ENCODE measurements at places on chromosomes 12 and 14.

- DNase-seq = peak; percentile 26
These were observed 46.1 kb upstream of the PTPRO start for GRCh38 chr12:15276088-15276698.

DNA sequence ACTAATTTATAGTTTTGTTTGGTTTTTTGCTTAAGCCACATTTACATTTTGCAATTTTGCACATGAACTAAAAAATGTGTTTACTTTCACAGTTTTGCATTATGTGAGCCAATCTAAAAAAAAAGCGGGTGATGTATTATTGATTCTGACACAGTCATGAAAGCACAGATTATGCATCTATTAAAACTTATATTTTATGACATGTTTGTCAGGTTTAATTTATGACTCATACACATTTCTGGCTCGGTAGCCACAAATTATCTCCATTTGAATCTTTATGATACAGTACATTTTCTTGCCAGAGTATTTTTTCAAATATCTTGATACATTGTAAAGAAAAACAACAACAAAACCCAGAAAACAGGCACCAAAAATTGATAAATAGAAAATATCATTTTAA, 280.4 kb upstream of the GRIP1 start:
- no peak for DNase-seq

GRCh38 chr14:55556929-55557623, 22.9 kb upstream of the KTN1 start:
- DNase-seq = no peak

DNA sequence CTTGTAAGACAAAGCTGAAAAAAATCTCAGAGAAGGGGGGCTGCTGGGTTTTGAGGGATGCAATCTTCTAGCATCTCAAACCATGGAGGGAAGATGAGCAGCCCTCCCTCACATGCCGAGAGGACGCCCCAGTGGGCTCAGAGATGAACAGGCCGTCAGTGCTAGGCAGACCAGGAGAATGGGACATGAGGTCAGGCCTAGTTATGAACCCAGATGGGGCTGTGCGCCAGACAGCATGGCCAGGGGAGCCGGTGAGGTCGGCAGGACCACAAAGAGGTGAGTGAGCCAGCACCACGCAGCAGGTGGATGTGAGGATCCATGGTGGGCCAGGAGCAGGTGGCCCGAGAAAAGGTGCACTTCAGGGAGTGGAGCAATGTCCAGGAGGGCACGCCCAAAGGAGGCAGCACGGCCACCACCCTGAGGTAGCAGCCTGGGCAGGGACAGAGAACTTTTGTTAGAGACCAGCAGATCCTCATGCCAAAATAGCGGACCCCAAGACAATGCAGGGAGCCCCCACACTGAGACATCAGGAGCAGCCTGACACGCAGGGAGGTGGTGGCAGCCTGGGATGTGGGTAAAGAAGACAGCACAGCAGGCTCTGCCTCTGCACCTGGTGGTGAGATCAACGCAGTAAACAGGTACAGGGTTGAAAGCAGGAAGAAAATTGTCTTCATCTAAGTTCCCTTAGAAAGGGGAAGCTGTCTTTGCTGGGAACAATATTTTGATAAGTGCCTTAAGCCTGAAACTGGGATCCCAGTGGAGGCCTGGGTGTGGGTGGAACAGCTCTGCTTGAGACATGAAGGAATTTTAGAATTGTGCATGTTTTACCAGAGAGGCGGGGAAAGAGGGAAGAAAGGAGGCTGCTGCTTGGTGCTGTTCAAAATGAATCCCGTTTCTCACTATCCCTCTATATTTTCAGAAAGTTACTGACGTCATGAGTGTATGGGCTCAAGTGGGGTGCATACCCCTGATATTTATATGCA, 17.8 kb upstream of the MCRS1 start:
- DNase-seq = no peak

DNA sequence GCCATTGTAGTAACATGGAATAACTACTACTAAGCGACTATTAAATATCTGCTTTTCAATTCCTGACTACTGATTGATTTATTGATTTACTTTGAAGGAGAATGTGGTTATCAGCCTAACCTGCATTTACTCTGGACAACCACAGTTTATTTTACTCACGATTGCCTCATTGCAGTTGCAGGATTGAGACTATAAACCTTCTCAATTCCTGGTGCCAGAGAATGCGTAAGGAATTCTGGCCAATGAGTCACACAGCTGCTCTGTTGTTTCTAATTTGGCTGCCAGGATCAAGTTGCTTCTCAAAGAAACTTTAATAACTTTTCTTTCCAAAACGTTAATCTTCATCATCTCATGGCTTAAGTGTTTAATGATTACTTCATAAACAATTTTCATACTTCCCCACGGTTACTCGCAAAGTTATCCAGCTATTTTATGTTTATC, 13.1 kb upstream of the TMTC1 start:
- no peak for DNase-seq

GRCh38 chr12:2405039-2405438, 352.3 kb downstream of the CACNA1C start:
- no peak for DNase-seq

DNA sequence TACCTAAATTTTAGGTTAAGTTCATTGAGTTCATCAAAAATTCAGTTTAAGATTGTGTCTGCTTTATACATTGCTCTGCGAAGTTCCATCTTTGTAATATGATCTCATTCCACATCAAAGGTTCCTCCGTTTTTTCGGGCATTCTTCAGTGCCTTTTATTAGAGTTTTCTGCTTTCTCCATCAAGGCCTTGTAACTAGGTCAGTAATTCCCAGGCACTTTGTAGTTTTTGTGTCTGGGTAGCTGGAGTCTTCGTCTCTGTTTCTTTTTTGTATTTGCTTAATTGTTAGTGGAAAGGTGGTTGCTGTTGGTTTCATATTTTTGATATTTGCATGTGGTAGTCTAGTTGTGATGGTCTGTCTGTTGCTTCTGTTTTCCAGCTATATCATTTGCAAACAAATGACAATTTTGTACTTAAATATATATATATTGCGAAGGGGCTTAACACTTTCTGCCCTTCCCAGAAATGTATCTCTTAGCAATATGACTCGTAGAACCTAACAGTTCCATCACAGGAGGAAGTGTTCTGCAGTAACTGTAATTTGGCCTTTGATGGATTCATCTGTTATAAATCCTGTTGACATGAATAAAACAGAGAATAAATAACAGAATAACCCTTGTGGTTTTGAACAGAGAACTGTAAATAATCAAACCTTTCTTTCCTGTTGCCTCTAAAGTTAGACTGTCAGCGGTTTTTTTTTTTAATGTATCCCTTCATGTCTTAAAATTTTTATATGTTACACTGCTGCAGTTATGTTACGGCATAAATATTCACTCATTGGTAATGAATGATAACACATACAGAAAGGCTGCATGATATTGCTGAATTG, 88.4 kb upstream of the DYNC1H1 start:
- DNase-seq = peak; percentile 33

DNA sequence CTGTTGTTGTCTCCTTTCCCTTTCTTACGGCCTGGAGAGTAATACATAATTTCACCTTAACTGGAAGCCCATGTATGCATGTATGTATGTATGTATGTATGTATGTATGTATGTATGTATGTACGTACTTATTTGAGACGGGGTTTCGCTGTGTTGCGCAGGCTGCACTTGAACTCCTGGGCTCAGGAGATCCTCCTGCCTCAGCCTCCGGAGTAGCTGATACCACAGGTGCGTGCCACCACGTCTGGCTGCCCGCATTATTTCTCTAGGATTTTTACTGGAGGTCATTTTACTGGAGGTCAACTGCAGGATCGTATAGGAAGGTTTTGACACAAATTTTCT, 644 bp upstream of the OS9 start:
- DNase-seq = no peak

DNA sequence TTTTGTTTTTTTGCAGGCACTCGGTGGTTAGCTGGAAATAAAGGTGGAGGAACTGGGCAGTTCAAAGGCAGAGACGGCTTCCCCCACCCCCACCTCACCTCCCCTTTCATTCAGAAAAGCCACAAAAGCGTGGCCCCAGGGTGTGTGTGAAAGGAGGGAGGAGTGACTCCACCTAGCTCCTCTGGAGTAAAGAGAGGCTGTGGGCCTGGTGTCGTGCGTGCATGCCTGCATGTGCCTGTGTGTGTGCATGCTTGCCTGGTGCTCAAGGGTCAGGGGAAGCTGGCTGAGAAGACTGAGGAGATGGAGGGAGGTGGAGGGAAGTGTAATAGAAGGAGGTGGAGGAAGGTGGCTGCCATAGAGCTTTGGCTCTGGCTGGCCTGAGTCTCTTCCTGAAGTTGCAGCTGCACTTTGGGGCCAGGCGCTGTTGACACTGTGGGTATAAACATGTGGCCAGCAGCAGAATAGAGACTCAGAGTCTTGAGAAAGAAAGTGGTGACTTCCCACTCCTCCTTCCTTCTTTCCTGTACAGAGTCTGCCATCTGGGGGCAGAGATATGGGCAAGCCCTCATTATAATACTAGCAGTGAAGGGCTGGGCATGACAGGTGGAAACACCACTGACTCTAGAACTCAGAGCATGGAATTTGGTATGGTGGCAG, 36.9 kb upstream of the SINHCAF start:
- peak; percentile 23 for DNase-seq

DNA sequence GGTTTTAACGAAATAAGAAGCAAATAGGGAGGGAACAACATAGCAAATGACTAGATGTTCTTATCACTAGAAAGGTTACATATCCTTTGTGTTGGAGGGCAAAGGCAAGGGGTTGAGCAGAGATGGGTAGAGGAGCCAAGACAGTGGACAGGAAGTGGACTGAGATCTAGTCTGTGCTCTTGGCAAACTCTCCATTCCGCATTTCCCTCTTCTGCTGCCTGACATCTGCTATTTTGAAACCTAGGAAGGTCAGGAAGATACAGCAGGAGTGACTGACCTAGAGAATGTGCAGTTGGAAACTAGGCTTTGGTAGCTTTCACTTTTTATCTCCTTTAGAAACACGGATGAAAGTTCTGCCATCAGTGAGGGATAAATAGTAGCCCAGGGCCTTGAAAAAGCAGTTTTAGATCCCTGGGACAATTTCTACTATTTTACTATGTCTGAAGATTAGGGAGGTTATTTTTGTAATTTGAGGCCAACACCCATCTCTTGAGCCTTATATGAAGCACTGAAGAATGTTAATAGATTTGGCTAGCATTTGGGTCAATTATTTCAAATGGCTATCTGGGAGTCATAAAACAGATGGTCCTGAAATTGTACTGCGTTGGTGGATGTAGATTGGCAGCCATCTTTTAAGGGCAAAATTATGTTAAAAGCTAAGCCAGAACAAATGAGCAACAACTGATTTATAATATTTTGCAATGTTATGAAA, 410.3 kb downstream of the PCNX1 start:
- DNase-seq = no peak

- peak; percentile 86 for DNase-seq
These were observed 543.6 kb downstream of the TMEM121 start for GRCh38 chr14:106069804-106070625.

DNA sequence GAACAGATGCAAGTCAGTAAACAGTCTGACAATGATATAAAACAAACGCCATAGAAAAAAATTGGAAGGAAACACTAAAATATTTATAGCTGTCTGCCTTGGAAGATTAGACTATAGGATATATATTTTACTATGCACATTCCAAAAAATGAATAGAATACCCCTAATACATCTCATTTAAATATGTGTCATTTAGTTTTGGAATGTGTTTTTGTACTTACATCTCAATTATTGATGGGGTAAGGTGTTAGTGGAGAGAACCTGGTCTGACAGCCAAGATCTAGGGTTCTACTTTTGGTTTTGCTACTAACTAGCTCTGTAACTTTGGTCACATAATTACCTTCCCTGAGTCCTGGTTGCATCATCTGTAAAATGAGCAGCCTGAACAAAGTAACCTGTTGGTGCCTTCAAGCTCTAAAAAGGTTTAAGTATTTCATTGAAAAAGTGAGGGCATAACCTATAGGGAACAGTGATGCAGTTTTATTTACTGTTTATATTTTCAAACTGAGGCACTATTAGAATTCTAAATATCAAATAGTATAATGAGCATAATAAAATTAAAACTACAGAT, 28.6 kb upstream of the SLC6A13 start:
- peak; percentile 34 for DNase-seq

DNA sequence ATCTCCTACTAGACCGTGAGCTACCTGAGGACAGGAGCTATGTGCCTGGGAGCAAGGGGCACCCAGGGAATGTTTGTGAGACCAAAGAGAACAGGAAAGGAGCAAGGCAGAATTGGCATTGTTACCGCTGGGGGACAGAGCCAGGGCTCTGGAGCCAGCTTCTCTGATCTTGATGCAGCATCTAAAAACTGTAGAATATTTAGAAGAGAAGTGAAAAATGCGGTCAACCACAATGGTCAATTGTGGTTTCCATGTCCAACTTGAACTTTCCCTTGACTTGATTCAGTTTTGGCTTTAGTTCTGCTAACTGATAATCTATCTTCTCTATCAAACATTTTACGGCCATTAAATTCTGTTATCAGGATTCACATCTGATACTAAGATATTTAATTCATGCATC, 201.2 kb downstream of the ANO4 start:
- no peak for DNase-seq

DNA sequence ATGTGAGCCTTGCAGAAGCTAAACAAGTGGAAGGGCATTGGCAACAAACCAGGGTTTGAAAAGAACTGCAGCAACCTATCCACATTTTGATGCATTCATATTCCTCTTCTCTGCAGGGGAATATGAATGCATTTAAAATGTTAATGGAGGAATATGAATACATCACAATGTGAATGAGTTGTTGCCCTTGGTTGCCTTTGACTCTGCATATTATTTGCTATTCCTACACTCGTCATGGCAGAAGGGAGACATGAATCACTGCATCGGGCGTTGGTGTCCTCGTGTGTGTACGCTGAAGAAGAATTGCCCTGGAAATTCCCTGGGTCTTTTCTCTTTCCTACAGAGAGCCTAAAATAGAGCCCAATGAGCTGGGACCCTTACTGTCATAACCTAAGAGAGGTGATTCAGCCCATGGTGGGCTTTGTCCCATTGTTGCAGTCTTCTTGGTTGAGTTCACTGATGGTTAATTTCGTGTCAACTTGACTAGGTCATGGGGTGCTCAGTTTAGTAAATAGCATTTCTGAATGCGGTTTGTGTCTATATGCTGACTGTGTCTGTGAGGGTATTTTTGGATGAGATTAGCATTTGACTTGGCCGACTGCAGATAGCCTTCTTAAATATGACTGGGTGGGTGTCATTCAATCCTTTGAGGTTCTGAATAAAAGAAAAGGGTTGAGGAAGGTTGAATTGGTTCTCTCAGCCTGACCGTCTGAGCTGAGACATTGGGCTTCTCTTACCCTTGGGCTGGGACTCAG, 1422.9 kb upstream of the TMEM132C start:
- DNase-seq = no peak

DNA sequence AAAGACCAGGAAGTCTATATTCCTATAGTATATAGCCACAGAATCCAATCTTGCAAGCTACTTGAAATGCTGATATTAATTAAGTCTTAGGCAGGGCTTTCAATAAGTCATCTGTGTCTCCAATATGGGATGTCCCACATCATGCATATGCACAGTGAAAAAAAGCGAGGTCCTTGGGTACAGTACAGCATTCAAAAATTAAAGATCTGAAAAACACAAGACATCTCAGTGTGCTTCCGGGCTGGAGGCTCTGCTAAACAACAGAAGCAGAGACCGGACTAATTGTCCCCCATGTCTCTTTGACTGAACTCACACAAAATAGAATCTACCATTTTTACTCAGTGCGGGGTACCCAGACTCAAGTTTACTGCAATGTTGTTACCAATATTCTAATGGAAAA, 156.0 kb downstream of the DAD1 start:
- no peak for DNase-seq
